ENCODE measurements at places on chromosomes 1 and 21.

- no peak for DNase-seq
Measured at GRCh38 chr1:40630488-40631223, 34.8 kb downstream of the RIMS3 start.

DNA sequence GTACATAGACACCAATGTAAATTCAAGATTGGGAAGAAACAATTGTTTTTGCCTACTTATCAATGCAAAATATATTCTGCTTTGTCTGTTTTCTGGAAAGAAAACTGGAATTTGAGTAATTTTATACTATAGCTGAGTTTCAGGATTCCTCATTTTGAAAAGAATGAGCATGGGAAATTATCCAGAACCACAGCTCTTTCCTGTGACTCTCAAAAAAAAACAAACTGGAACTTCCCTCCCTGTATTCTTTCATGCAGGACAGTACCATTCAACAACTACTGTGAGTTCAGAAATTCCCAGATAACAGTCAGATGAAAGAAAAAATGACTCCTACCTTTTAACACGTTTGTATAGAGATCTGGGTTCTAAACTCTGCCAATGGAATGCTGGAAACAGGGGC lies 372.4 kb downstream of the TGFB2 start:
- no peak for DNase-seq

GRCh38 chr1:6776895-6777294 lies 8.4 kb upstream of the CAMTA1 start:
- no peak for DNase-seq

DNA sequence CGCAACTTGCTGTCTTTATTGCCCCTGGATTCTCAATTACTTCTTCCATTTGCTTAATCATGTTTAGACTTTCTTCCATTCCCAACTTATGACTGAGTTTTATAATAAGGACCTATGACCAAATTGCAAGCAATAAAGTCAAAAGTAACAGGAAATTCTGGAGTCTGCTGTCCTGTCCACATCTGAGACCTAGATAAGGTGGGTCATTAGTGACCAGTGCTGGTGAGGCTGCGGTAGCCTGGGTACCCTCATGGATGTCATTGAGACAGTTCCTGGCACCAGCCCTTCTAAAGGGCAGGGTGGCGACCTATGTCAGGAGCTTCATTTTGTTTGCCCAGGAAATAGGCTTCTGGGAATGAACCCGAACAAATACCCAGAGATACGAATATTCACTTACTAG lies 30.6 kb upstream of the SSBP3 start:
- no peak for DNase-seq

Data from activated naive CD8-positive, alpha-beta T cell treated with anti-CD3 and anti-CD28 coated beads for 36 hours (primary cell).